K562 (cell line): ENCODE measurements at places on chromosomes 16 and 17.
A peak's percentile ranks its signal among the peaks of the same experiment; 100 is the strongest.

- peak; percentile 77 for DNase-seq
These were observed 7.3 kb downstream of the ARHGAP27 start for GRCh38 chr17:45425125-45425983.

DNA sequence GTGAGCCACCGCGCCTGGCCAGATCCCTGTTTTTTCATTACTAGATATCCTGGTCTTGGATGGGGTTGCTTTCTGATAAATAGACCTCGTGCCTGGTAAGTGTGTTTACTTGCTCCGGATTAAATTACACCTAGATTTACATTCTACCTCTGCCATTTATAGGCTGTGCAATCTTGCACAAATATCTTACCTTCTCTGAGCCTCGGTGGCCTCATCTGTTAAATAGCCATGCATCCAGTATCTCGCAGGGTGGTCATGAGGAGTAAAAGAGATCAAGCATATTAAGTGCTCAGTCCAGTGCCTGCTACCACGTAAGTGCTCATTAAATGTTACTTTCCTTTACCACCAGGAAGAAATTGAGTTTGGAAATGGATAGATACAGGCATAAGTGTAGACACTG, 98.4 kb downstream of the BMERB1 start:
- DNase-seq: no peak

DNA sequence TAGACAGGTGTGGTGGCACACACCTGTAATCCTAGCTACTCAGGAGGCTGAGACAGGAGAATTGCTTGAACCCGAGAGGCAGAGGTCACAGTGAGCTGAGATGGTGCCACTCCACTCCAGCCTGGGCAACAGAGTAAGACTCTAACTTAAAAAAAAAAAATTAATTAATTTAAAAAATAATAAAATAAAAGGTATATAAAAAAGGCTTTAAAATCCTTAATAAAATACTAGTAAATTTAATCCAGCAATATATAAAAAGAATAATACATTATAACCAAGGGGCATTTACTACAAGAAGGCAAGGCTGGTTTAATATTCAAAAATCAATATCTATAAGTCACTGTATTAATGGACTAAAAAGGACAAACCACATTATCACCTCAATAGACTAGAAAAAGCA, 44.8 kb upstream of the MNT start:
- no peak for DNase-seq

DNA sequence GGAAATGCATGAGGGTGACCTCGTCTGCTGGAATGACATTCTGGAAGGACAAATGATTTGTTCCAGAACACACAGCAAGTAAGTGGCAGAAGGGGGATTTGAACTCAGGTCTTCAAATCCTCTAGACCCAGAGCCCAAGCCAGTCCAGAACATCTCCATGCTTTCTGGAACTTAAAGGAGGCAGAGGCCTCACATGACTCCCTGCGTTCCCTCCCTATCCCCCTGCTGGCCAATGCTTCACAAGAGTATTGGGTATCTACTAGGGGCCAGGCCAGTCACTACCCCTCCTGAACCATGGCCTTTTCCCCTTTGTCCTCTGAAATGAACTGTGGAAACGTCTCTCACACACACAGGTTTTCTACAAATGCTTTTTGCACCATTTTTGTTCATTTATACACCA, 7.6 kb upstream of the BEAN1 start:
- DNase-seq: peak; percentile 21

DNA sequence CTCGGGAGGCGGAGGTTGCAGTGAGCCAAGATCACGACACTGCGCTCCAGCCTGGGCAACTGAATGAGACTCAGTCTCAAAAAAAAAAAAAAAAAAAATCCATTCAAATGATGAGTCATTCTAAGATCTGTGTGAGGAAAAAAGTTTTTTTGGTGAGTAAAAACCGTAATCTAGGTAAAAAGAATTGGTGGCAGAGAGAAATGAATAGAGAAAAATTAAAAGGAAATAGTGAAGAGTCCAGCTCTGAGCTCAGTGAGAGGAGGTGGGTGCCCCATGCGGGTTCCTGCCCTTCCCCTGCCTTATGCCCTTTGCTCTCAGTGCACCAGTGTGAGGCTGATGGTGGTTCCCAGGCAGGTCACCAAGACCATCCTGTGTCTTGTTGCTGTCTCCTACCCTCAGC, 20.9 kb downstream of the GAN start:
- DNase-seq: no peak

DNA sequence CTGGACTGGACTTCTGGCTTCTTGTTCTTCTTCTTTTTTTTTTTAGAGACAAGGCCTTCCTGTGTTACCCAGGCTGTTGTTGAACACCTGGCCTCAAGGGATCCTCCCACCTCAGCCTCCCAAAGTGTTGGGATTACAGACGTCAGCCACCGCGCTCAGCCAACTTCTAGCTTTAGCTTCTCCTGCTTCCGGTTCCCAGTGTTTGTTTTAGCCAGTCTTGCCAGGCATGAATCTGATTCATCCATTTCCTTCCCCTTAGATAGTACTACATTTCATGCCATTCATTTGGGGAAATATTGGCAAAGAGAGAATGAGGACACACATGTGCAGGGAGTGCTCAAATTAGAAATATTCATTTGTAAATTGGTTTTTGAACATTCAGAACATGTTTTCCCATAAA, 12.1 kb upstream of the NDUFAB1 start:
- no peak for DNase-seq

- no peak for DNase-seq
These were observed 8.1 kb upstream of the HS3ST6 start for GRCh38 chr16:1926271-1926670.

GRCh38 chr17:75773121-75773807, 8.3 kb upstream of the GALK1 start:
- no peak for DNase-seq

DNA sequence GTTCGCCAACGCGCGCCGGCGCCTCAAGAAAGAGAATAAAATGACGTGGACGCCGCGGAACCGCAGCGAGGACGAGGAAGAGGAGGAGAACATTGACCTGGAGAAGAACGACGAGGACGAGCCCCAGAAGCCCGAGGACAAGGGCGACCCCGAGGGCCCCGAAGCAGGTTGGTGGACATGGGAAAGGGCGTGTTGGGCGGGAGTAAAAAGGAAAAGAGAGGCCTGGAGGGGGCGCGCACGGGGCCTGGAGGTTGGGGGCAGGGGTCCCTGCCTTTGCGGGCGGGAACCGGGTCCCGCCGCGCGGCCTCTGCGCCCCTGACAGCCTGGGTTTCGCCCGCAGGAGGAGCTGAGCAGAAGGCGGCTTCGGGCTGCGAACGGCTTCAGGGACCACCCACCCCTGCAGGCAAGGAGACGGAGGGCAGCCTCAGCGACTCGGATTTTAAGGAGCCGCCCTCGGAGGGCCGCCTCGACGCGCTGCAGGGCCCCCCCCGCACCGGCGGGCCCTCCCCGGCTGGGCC, 2.1 kb downstream of the IRX5 start:
- DNase-seq: no peak

DNA sequence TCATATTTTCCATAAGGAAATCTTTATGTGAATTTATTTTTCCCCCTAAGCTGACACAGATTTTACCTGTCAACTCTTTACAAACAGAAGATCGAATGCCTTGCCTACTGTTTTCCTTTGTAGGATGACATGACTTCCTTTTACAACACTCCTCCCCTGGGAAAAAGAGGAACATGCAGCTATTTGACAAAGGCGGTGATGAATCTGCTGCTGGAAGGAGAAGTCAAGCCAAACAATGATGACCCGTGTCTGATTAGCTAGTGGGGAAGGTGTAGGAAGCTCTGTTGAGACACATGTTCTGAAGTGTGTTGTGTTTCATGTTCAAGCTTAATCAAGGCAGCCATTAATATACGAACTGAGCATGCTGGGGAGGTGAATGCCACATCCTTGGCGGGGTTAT, 238.0 kb downstream of the PHKB start:
- no peak for DNase-seq

DNA sequence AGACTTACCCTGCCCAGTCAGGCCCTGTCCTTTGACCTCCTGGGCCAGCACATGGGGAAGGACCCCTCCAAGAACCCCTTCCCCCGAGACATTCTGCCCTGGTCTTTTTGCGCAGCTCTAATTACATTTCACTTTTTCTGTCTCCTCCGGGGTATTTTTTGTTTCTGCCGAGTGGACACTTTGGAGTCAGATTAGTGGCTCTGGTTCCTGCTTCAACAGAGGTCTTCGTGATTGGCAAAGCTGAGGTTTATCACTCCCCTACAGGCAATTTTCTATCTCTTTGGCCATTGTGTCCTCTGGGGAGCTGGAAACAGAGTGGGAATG, 23.5 kb downstream of the ANKRD40 start:
- DNase-seq: no peak

DNA sequence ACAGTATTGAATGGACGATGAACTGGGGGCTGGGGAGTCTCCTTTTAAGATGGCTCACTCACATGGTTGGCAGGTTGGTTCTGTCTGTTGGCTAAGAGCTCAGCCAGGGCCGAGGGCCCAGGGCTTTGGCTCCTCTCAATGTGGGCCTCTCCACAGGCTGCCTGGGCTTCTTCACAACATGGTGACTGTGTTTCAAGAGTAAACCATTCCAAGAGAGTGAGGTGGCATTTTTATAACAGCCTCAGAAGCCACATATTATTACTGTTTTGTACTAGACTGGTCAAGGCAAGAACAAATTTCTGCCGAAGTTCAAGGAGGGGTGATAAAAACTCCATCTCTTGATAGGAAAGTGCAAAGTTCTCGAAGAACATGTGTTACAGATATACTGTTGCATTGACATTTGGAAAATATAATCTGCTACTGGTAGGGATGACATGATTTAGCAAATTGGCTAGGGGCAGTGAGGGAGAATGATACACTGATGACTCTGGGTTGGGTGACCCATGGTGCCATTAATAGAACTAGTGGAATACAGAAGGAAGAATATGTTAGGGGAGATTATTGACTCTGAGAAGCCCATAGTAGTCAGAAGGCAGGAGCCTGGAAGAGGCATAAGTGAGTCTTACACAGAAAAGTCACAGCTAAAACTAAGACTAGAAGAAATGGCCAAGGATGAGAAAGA, 13.7 kb downstream of the KRABD2 start:
- DNase-seq: no peak

GRCh38 chr16:57477531-57478202, 8.6 kb downstream of the DOK4 start:
- no peak for DNase-seq

DNA sequence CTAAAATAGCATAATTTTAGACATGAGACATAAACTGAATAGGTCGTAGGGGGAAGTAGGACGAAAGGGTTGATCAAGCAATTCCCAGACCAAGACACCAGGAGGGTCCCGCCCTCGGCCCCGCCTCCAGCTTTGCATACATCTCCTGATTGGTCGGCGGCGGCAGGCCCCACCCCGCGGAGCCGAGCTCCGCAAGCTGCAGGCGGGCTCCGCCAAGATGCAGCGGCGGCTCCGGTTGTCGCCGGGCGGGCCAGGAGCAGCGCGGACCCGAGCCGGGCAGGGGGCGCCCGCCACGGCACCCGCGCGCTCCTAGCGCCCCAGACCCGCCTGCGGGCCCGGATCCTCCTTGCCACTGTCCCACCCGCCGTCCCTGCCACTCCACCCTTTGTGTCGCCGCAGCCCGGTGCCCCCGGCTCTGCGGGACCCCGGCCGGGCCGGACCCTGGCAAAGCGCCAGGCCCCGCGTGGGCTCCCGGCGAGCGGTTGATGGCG, at the start of gene CDR2L:
Gene CDR2L, plus strand, starts transcription at position 215 of the 491 bp plus-strand sequence. CDS start 412 bp downstream, outside the sequence.
- DNase-seq: peak; percentile 96

DNA sequence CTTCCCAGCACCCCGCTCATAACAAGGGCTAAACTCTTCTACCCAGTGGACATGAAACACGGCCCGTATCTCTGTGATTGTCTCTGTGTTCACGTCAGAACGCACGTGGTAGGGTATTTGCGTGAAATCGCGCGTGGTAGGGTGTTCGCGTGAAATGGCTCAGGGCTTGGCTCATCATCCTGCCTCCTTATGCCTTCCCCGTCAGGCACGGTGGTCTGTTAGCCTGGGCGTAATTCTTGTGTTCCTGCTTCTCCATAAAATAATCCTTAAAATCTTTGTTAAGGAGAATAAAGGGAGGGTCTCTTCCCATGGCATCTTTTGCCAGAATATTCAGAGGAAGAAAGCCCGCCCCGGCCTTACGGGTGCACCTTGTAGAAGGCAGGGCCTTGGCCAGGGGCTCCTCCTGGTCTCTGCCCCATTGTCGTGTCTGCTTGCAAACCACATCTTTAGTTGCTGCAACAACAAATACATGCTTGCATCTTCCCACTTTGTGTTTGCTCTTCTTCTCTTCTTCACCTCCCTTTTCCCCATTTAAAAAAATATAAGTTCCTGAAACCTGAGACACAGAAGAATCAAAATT, 116.7 kb upstream of the CHMP6 start:
- DNase-seq: no peak

- DNase-seq: no peak
These were observed 2.5 kb upstream of the PRR29 start for GRCh38 chr17:63995626-63996025.

GRCh38 chr17:27879987-27880608, 13.1 kb downstream of the LYRM9 start:
- DNase-seq: peak; percentile 80

GRCh38 chr17:74853048-74853397, 6.7 kb downstream of the GRIN2C start:
- no peak for DNase-seq
